ENCODE measurements at places on chromosomes 12 and 14. TPM values are rescaled to one million over a fixed set of nuclear protein-coding genes. Genes with fewer than 3 reads are reported as not detected.

The PPP2R3C gene
- 27.8 TPM for total RNA-seq

The ABCC9 gene
- total RNA-seq, result 25.0 TPM

The ACSM4 gene
- total RNA-seq, result not detected

The SLC16A7 gene
- 61.0 TPM for total RNA-seq

The CD163L1 gene
- 0.24 TPM for total RNA-seq

The C14orf39 gene
- not detected for total RNA-seq

The HOXC4 gene
- total RNA-seq, result 0.20 TPM

The SERPINA3 gene
- total RNA-seq, result 57.2 TPM

All from right atrium auricular region (tissue), 2 donors.